Mesenteric fat pad (tissue), 1 donor: ENCODE measurements at places on chromosomes 1 and 21.

DNA sequence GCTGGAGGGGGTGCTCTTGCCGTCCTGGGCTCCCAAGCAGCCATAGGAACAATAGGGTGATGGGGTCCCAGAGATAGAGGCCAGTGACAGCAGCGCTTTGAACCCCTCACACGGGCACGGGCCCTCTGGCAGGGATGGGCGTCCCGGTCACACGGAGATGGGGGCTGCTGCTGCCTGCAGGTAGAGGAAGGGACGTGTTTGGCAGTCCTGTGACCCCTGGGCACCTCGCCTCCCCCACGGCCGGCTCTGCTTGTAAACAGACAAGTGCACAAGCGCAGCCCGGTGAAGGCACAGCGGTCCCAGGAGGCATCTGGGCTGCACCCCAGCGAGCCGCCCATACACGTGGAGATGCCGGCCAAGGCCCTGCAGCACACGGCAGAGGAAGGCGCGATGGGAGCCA lies 36.5 kb upstream of the PDE9A start:
- peak; percentile 87 for DNase-seq

DNA sequence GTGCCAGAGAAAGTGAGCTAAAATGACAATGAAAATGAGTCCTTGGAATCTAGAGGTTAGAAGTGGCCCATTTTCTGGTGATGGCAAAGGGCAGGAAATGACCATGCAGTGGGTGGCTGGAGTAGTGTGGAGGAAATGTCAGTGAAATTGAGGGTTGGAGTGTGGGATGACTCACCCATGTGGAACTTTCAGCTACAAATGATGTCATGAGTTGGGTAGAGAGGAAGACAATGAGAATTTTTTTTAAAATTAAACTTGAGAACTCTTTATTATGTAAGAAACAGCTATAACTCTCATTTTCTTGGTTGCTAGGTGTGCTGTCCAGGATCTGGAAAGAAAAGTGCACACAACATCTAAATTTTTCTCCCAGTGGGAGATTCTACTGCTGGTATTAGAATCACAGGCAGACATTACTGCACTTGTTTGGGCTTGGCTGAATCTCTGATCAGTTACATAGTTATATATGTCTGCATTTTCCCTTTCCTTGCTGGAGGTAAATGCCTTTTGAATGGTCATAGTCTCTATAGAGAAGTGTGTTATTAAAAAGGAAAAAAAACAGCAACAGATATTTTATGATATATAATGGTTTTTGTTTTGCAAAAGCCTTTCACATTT lies 56.8 kb upstream of the GNG12 start:
- no peak for DNase-seq

GRCh38 chr1:13587256-13588030 lies 3.8 kb downstream of the PDPN start:
- no peak for DNase-seq

DNA sequence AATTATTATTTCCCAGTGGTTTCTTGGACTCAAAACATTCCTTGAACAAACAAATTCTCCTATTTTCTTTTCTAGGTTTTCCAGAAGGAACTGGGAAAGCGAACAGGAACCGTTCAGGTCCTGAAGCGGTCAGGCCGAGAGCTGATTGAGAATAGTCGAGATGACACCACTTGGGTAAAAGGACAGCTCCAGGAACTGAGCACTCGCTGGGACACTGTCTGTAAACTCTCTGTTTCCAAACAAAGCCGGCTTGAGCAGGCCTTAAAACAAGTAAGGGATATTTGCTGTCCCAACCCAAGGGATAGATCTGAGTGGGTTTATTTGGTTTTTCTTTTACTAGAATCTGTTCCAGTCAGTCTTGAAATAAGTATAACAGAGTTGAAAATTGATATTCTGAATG lies 39.4 kb upstream of the BMP8A start:
- no peak for DNase-seq

GRCh38 chr1:189323091-189323490 lies 1154.6 kb downstream of the BRINP3 start:
- DNase-seq = no peak

DNA sequence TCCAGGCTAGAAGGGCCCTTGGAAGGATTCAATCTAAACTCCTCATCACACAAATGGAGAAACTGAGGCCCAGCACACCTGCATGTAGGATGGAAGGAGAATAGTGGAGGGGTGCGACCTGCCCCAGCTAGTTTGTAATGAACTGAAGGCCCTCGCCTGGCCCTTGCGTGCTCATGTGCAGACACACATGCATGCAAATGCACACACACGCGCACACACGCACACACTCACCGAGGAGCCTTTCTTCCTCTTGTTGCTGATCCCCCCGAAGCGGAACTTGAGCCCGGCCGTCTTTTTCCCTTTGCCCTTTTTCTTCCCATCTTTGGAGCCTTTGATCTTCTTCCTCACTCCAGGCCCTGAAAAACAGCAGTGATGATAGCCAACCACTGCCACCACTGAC lies 27.9 kb downstream of the CHD5 start:
- no peak for DNase-seq

DNA sequence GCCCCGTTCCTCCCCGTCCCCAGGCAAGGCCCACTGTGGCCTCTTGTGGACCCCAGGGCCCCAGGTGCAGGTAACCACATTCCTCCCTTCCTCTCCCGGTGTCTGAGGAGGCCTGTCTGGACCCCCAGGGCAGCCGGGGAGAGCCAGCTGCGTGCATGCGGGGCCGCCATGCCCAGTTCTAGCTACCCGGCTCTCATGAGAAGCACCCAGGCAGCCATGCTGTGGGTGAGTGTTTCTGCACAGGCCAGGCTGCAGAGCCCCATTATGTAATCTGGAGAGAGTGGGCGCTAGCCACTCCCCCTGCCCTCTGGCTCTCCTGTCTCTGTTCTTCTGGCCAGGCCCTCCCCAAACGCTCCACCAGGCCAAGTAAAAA lies 18.4 kb upstream of the PLEKHG5 start:
- no peak for DNase-seq

GRCh38 chr1:64388336-64388735 lies 81.6 kb upstream of the CACHD1 start:
- no peak for DNase-seq

DNA sequence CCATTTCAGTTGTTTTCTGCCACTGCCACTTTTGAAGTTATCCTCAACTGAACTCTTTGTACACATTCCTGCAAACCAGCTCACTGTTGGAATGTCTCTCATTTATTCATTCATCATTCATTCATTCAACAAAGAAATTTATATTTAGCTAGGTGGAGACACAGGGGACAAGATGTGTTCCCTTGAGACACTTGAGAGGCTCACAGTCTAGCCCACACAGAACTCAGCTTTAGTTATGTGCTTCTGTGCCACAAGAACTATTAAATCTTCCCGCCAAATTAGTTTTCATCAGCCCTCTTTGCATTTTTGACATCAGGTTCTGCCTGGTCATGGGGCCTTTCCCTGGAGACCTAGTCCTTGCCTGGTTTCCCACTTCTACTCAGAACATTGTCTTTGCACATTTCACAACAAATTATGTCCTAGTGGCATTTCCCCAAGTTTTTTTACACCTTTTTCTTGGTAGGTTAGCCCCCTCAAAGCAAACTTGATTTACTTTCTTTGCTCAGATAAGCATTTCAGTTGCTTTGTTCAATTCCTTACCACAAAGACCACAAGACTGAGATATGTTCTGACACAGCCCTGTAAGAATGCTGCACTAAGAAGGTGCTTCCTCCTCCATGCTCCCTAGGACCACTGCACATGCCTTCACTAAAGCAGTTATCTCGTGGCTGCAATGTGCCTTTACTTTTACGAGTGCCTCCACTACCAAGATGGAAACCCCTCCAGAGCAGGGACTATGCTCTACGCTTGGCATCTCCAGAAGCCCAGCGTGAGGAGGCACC lies 31.0 kb downstream of the ILDR2 start:
- no peak for DNase-seq

DNA sequence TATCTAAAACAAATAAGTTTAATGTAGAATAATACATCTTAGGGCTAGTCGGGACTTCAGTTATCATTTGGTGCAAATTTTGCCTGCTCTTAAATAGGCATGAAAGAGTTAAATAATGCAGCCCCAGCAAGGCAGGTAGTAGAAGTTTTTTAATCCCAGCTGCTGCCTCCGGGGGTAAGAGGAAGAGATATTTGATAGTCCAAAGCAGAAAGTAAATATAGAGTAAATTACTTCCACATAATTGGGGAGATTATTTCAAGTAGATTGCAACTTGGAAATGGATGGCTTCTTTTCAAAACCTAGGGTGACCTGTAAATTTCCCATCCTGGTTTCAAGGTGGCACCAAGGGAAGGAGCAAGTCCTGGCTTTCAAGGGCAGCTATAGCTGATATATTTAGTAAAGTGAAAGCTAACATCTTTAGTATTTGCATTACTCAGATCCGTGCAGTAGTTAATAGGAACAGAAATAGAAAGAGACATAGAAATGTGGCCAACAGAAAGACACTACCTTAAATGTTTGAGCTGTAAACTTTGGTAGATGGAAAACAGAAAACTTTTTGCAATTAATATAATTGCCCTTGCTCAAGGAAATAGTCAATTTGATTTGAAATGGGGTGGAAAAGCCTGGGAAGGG lies 109.1 kb downstream of the LMO4 start:
- DNase-seq = no peak

GRCh38 chr21:45811136-45811535 lies 167.6 kb downstream of the PCBP3 start:
- no peak for DNase-seq

DNA sequence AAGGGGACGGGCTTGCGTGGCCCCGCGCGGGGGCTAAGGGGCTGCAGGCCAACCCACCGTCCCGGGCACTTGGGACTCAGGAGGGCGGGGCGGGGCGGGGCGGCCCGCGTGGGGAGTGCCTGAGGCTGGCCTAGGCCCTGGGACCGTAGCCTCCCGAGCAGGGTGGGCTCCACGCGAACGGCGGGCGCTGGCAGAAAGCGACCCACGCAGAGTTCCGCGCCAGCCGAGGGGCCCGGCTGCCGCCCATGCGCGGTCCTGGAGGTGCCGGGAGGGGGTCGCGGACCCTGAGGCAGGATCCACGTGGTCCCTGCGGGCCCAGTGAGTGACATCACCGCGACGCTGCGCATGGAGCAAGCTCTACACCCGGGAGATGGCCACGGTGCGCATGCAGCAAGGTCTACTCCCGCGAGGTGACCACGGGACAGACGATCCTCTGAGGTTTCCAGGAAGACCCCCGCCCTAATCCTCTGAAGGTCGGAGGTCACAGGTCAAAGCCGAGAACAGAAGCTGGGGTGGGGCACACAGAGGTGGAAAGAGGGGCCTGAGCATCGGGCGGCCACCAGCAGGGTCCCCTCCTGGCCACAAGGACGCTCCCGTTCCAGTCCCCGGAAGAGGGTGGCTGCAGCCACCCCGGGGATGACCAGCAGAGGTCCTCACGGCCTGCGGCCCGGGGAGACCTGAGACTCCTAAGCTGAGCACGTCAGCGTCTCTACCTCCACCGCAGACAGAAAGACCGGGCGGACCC lies 13.5 kb upstream of the SLC19A1 start:
- peak; percentile 90 for DNase-seq

DNA sequence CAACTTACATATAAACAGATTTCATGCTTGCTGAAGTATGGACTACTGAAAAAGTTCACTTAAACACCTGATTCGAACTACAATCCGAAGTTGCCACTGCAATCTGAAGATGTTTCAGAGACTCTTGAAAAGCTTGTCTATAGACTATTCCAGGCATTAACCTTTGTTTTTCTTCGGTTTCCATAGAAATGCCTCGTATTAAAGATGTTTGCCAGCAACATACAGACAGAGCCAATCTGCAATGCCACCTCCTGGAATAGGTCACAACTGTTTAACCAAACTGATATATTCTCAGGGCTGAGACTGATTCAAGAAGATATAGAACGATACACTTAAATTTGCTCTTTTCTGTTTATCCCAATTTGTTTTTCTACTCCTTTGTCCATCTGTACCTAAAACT lies 28.9 kb upstream of the DMRTB1 start:
- DNase-seq = no peak
